ENCODE measurements at places on chromosomes 12 and 14.

GRCh38 chr14:71529848-71530247 lies 402.4 kb upstream of the RGS6 start:
- DNase-seq: no peak

- DNase-seq: no peak
These were observed 8.1 kb upstream of the ALDH1L2 start for GRCh38 chr12:105092336-105092735.

DNA sequence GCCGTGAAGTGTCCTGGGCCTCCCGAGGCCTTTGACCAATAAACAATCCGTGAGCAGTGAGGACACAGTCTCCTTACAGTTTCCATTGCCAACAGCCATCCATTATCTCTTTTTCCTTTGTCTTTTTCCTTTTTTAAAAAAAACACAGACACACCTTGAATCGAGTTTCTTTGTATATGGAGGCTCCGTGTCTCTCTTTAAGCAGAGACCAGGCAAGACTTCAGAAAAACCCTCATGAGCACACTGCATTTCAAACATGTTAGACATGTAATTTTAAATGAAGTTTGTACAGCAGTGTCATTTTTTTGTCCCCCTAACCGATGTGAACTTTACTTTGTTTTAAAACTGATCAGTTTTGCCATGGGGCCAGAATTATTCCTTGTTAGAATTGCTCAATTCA lies 111.1 kb downstream of the SPTSSA start:
- no peak for DNase-seq

- no peak for DNase-seq
These were observed 41.2 kb upstream of the CRY1 start for GRCh38 chr12:107134558-107134957.

GRCh38 chr12:104106965-104107364 lies 31.0 kb downstream of the NFYB start:
- DNase-seq: no peak

DNA sequence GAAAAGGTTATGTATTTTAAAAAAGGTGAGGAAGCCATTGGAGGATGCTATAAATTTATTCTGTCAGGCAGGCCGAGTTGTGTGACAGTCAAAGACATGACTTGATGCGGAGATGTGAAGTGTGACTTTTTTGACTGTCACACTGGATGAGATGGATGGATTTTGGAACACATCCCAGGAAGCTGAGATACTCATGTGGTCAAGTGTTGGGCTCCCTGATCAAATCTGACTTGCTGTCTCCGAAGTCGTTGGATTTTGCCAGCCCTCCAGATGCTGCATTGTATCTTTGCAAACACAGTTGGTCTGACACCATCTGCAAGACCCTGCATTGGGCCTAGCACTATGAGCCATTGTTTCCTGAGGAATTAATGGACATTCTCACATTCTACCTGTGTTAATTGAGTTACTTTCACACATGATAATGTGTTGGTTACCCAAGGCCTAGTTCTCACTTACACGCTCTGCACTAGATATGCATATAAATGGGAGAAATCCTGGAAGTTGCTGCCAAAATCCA lies 204.0 kb upstream of the PRKD1 start:
- DNase-seq: no peak

DNA sequence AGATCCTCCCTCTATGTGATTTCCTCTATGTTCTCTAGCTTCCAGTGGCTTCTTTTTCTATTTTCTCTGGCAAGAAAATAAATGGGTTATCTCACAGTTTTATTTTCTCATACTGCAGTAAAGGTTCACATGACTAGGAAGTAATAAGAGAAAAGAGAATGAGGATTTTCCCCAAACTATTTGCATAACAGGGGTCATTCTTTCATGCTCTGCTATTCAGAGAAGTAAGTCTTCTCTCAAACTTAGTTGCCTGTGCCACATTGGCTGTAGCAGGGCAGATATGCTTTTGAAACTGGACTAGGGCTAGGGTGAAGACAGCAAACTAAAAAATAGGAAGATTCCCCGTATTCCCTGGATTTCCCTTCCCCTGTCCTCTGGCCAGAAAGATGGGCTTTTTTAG lies 57.4 kb downstream of the ACSM4 start:
- DNase-seq: no peak

DNA sequence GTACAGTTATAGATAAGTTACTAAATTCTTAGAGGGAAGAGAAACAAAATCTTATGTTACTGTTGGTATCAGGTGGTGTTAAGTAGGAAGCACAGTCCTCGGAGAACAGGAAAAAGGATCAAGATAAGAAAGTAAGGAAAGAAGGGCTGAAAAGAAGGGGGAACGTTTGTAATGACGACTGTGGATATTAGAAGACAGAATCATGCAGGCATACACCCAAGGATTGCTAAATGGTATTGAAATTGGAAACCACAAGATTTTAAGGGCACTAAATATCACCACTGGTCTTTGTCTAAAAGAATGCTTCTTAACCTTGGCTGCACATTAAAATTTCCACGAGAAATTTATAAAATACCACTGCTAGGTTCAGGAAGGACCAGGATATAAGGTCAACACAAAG lies 34.1 kb upstream of the ERGIC2 start:
- no peak for DNase-seq

DNA sequence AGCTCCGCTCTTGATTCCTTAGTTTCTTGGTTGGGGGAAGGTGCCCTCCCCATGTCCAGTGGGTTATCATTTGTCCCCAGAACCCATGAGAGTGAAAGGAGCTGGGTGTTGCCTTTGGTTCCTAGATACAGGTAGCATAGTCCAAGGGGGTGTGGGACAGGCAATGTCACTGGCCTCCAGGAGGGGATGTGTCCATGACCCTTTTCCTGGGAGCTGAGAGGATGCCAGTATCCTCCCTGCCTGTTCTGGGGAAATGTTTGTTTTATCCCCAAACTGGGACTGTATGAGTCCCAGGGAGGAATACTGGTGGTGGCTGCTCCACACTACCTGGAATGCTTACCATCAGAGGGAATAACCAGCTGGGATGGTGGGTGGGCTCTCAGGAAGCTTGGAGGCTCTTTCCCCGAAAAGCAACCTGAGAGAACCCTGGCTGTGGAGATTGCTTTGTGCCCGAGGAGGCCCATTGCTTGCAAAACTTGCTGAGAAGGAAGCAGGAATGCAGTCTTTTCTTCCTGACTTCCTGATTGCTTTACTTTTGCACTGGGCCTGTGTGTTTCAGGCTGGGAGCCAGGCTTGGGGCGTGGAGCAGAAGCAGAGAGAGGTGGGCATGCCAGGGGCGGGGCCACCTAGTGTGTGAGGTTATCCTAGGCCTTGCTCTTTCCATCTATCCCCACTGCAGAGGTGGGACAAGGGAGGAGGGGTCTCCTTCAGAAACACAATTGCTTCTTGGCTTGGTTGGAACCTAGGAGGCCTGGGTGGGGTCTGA lies 715 bp upstream of the SLC10A1 start:
- no peak for DNase-seq

DNA sequence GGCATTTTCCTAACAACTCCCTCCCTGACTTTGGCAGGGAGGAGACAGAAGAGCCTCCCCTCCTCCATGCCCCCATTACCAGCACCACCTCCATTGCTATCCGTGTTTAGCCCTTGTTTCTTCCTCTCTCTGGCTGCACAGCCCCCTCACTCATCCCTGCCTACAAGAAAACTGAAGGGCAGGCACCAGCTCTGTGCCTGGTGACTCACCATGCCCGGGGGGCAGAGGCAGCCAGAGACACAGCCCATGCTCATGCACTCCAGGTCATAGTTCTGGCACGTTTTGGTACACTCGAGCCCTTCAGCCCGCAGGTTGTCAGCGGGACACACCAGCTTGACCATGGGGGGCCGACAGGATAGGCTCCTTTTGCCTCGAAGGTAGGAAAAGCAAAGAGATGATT lies 80.4 kb downstream of the VWF start:
- no peak for DNase-seq

GRCh38 chr14:35999294-35999693 lies 173.2 kb downstream of the BRMS1L start:
- no peak for DNase-seq

- DNase-seq: no peak
These were observed 18.1 kb upstream of the SSPN start for GRCh38 chr12:26177283-26177682.

DNA sequence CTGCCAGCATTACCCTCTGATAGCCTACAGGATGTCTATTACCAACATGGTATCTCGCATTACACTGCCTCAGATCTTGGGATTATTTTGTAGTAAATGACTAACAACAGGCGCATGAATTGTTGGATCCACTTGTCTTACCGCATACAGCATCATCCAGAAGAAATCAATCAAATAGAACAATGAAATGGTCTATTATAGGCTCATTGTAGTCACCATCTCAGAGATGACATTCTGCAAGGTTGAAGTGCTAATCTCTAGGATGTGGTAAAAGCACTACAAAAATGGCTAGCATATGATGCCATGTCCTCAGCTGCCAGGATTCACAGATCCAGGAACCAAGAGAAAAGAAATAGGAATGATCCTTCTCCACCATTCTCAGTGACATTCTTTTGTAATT lies 52.0 kb downstream of the WASHC3 start:
- no peak for DNase-seq

GRCh38 chr14:76152333-76152681 lies 585 bp downstream of the GPATCH2L start:
- peak; percentile 42 for DNase-seq

DNA sequence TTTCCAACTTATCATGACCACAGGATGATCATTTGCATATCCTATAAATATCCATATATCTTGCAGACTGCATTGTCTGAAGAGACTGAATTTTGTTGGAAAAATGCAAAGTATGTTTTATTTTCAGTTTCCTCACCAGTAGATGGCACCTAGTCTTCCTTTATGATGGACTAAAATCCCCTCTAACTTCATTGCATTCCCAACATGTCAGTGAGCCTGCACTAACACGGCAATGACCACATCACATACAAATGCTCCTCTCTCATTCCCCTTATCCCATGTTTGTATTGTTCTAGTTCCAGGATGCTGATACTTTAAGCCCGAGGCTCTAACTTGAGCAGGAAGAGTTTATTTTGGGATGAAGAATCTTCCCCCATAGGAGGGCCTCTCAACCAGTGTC lies 24.7 kb upstream of the MYBPC1 start:
- peak; percentile 4 for DNase-seq

DNA sequence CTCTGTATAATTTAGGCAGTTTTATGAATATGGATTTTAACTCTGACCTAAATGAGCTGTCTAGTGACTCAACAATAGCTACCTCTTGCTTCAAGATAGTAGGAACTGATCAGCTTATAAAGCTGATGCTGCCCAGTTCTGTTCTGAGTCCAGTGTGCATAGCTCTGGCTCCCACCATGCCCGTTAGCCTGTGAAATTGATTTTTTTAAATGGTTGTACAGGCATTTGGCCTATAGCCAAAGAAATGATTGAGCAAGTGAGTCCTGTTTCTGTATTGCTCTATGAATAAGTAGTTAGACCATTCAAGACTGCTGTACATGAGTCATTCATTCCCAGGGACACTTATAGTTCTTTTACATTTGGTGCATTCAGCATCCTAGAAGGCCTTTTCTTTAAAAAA lies 36.4 kb downstream of the SAMD4A start:
- no peak for DNase-seq

DNA sequence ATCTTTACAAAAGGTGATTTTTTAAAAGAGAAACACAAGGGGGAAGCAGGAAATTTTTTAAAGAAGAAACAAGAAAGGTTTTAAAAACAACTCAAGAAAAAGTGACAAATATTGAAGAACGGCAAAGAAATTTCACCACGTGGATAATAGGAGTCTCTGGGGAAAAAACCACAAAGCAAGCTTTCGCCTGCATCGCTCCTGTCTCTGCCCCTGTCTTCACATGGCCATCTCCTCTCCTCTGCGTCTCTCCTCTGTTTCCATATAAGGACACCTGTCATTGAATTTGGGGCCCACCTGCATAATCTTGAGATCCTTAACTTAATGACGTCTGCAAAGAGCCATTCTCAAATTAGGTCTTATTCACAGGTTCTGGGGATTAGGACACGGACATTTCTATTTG lies 175.8 kb downstream of the ETV6 start:
- DNase-seq: no peak

- peak; percentile 84 for DNase-seq
These were observed 100.4 kb upstream of the PMCH start for GRCh38 chr12:102298022-102298421.

- DNase-seq: peak; percentile 64
These were observed at the start of gene RPL41 for GRCh38 chr12:56116267-56117081. TSS of gene RPL41 (plus strand) at chr12:56116633.

DNA sequence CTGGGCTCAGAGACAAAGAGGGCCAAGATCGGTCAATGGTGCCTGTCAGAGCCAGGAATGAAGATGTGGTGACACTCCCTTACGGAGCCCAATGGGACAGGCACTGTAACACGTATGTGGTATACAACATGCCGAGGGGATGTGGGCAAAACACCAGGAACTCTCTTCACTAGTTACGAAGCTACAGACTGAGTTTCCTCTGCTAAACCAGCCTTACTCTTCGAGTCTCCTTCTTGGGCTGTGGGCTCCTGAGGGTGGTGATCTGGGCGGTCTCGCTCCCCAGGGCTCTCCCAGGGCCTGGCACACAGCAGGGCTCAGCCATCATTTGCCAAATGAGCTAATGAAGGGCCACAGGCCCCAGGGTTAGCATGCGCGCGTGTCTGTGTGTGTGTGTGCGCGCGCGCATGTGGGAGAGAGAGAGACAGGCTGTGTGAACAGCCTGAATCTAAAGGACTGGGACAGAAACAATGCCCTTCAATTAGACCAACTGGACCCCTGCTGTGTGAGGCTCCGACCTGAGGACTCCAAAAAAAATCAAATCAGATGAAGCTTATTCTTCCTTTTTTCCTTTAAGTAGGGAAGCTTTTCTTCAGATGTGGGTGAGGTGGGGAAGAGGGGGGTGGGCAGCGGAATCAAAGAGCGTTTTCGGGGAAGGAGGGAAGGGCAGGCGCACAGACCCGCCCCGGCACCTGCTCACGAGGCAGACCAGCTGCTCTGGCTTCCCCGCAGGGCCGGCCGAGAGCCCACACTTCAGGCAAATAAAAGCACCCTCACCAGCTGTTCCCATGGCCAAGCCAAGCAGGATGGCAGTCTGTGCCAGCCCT lies 42.5 kb downstream of the CCDC88C start:
- no peak for DNase-seq

GRCh38 chr14:98364961-98365360 lies 907.0 kb downstream of the BCL11B start:
- DNase-seq: no peak

- DNase-seq: no peak
These were observed 2.0 kb downstream of the SYNE3 start for GRCh38 chr14:95514131-95515079.

GRCh38 chr12:67370979-67371378 lies 101.8 kb downstream of the CAND1 start:
- DNase-seq: no peak

GRCh38 chr12:62215506-62215905 lies 44.7 kb upstream of the USP15 start:
- no peak for DNase-seq

- no peak for DNase-seq
These were observed 10.6 kb downstream of the SPRING1 start for GRCh38 chr12:116727261-116727660.

Measured in BJ (cell line).